ENCODE measurements at places on chromosomes 6 and 20. TPM values are rescaled to one million over a fixed set of nuclear protein-coding genes. Genes with fewer than 3 reads are reported as not detected.
A peak's percentile ranks its signal among the peaks of the same experiment; 100 is the strongest.

- no peak overlapping the region for H3K27ac ChIP-seq
- no peaks in the 10 kb centered on the region for H3K36me3 ChIP-seq
- no peak for DNase-seq
- peaks cover 32% of the 10 kb centered on the region for H3K4me1 ChIP-seq
Measured at GRCh38 chr6:132405143-132405915, 4.1 kb upstream of the MOXD1 start.

DNA sequence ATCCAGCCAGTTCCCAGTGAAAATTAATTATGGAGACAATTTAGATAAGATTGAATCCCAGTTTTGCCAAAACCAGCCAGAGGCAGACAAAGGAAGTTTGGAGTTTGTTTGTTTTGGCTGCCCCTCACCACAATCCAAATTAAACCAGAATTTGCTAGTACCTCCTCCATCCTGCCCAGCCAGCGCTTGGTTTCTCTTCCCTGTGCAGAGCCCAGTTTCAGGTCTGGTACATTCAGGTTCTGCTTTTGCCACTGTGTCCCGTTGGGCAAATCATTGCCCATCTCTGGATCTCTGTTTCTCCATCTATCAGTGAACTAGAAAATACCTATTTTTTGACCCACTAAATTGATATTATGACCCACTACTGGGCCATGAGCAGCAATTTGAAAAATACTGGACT is 26.4 kb downstream of the FOXP4 start:
- H3K4me1 ChIP-seq, result peaks cover 80% of the 10 kb centered on the region
- H3K27me3 ChIP-seq, result no peaks in the 10 kb centered on the region
- H3K36me3 ChIP-seq, result no peaks in the 10 kb centered on the region
- DNase-seq, result no peak

- DNase-seq, result no peak
- H3K4me1 ChIP-seq, result peaks cover 9% of the 10 kb centered on the region
- no peak overlapping the region for H3K27ac ChIP-seq
- H3K4me3 ChIP-seq, result no peak overlapping the region
Measured at GRCh38 chr6:130617658-130618057, 209.5 kb upstream of the SMLR1 start.

DNA sequence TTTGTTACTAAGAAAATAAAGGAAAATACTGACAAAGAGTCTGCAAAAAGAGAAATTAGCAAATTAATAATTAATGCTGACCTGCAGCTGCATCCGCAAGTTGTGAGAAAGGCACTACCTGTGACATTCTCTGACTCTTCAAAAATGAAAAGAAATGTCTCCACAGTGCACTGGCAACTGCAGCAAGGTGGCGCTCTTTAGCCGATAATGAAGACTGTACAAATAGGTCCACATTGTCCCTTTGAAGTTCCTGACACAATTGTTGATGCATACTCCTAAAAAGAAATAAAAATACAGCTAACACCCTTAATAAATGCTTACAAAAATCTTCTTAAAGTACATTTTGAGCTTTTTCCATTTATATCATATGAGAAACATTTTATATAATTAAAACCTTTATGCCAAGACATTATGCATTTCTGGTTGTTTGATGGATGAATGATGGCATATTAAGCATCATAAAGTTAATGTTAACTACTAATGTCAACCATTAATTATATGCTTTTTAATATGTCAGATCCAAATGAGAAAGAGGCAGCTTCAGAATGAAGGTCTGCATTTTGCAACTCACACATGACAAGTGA is 96.5 kb downstream of the MMS22L start:
- H3K27ac ChIP-seq, result no peak overlapping the region
- H3K27me3 ChIP-seq, result no peaks in the 10 kb centered on the region
- no peaks in the 10 kb centered on the region for H3K36me3 ChIP-seq

DNA sequence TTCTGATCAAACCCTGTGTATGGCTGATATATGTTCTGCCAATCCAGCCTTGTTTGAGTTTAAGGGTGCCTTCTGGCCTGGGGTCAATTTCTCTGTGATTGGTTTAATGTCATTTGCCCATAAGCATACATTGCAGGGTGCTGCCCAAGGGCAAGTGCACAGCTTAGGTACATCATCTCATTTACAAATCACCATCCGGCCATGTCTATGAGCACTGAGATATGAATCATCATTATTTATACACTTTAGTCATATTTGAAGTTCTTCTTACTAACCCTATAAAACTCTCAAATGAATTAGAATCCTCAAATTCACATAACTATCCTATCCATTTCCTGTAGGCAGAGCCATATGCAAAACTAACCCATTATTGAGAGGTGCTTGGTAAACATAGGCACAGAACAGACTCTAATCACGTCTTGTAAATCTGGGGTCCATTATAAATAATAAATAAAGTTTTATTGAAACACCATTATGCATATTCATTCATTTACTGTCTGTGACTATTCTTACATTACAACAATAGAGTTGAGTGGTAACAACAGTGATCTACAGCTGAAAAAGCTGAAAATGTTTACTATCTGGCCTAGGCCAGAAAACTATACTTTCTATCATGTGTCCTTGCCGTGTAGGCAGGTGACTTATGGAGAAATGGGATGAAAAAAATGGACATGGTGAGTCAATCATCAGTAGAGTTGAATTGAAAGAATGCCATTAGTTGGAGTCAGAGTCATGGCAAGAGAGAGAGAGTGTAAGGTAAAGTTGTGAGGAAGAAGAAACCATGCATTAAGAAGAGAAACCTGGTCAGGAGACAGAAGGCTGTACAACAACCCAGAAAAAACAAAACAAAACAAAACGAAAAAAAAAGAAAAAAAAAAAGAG is 25.0 kb downstream of the KCNQ5 start:
- H3K36me3 ChIP-seq, result no peaks in the 10 kb centered on the region
- H3K27me3 ChIP-seq, result no peaks in the 10 kb centered on the region

GRCh38 chr6:45741437-45742171 is 274.1 kb downstream of the CLIC5 start:
- DNase-seq, result no peak
- no peak overlapping the region for H3K27ac ChIP-seq
- no peaks in the 10 kb centered on the region for H3K36me3 ChIP-seq
- H3K27me3 ChIP-seq, result no peaks in the 10 kb centered on the region
- H3K4me3 ChIP-seq, result no peak overlapping the region

DNA sequence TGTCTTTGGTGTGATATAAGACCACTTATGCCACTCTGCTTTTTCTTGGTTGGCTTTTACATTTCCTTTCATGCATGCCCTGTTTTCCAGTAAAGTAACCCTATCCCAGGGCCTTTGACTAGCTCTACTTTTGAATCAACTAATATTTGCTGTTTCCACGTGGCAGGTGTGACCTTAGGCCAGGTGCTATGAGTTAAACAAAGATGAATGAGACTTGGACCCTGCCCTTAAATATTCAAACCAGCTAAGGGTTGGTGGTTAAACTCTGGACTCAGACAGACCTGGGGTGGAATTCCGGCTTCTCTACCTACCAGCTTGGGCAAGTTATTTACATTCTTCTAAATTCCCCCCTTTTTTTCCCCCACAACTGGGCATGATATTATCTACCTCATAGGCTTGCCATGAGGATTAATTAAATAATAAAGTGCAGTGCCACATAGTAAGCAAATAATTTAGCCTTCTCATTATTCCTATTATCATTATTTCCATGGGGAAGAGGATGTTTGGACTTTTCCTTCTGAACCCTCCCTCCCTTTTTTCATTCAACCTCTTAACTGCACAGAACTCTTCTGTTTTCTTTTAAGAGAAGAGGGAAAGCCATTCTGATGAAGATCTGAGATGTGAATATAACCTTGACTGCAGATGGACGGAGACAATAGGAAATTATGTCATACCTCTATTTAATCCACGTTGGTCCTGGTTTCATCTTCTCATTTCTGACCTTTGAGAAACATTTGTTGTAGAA is 143.6 kb upstream of the TNFAIP3 start:
- H3K27ac ChIP-seq, result no peak overlapping the region
- no peaks in the 10 kb centered on the region for H3K4me1 ChIP-seq
- no peak overlapping the region for H3K4me3 ChIP-seq
- no peaks in the 10 kb centered on the region for H3K36me3 ChIP-seq

DNA sequence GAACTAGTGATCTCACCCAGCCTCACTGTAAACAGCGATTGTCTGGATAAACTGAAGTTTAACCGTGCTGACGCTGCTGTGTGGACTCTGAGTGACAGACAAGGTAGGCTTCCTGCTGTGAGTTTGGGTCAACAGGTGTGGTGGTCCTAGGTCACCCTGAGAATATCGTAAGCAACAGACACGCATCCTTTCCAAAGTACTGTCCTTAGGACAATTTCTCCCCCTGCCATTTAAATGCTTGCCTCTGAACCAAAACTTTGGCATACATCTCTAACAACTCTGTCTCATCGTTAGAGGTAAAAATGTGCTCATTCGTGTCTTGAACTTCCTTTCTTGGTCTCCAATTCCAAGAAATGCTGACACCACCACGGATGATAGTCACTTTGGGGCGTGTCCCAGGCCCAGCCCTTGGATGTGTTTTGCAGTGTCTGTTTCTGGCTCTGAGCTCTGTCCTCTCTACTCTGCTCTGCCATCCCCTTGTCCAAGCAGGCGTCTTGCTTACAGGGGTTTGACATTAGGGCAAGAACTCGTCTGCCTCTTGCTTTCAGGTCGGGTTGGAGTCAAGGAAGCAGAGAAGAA is 95.5 kb downstream of the EYA2 start:
- no peak overlapping the region for H3K27ac ChIP-seq
- no peaks in the 10 kb centered on the region for H3K36me3 ChIP-seq
- peaks cover 7% of the 10 kb centered on the region for H3K4me1 ChIP-seq
- H3K4me3 ChIP-seq, result no peak overlapping the region
- no peaks in the 10 kb centered on the region for H3K27me3 ChIP-seq
- DNase-seq, result no peak

GRCh38 chr6:163872335-163872734 is 457.8 kb downstream of the QKI start:
- H3K27me3 ChIP-seq, result no peaks in the 10 kb centered on the region
- no peak for DNase-seq
- no peak overlapping the region for H3K27ac ChIP-seq

DNA sequence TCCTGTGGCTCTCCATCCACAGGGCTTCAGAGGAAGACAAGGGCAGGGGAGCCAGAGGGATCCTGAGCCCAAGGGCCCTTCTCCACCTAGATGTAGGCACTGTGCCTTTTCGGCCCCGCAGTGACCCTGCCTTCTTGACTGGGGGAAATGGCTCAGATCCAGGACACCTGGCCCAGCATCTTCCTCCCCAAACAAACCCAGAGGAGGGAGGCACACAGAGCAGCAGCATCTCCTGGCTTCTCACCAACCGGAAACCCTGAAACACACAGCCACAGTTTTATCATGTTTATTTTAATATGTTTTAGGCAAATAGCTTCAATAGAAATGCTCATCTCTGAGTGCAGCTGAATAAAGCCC is 84.5 kb upstream of the LRFN2 start:
- H3K4me3 ChIP-seq, result no peak overlapping the region
- no peaks in the 10 kb centered on the region for H3K27me3 ChIP-seq
- no peaks in the 10 kb centered on the region for H3K36me3 ChIP-seq
- H3K4me1 ChIP-seq, result no peaks in the 10 kb centered on the region
- DNase-seq, result no peak

- H3K4me1 ChIP-seq, result peaks cover 40% of the 10 kb centered on the region
- H3K4me3 ChIP-seq, result peak overlapping the region; percentile 92
- H3K36me3 ChIP-seq, result no peaks in the 10 kb centered on the region
- peak overlapping the region; percentile 86 for H3K27ac ChIP-seq
- peak; percentile 71 for DNase-seq
- no peaks in the 10 kb centered on the region for H3K27me3 ChIP-seq
Measured at GRCh38 chr6:15242937-15243614, 2.8 kb upstream of the JARID2 start.

GRCh38 chr20:14375416-14375985 is 38.1 kb upstream of the FLRT3 start:
- no peaks in the 10 kb centered on the region for H3K36me3 ChIP-seq
- DNase-seq, result no peak
- peaks cover 7% of the 10 kb centered on the region for H3K4me1 ChIP-seq
- H3K27ac ChIP-seq, result no peak overlapping the region
- H3K4me3 ChIP-seq, result no peak overlapping the region

- no peaks in the 10 kb centered on the region for H3K4me1 ChIP-seq
- H3K4me3 ChIP-seq, result no peak overlapping the region
- DNase-seq, result no peak
- H3K27ac ChIP-seq, result no peak overlapping the region
- H3K27me3 ChIP-seq, result no peaks in the 10 kb centered on the region
- H3K36me3 ChIP-seq, result no peaks in the 10 kb centered on the region
Measured at GRCh38 chr6:45982280-45983036, 33.2 kb downstream of the CLIC5 start.

DNA sequence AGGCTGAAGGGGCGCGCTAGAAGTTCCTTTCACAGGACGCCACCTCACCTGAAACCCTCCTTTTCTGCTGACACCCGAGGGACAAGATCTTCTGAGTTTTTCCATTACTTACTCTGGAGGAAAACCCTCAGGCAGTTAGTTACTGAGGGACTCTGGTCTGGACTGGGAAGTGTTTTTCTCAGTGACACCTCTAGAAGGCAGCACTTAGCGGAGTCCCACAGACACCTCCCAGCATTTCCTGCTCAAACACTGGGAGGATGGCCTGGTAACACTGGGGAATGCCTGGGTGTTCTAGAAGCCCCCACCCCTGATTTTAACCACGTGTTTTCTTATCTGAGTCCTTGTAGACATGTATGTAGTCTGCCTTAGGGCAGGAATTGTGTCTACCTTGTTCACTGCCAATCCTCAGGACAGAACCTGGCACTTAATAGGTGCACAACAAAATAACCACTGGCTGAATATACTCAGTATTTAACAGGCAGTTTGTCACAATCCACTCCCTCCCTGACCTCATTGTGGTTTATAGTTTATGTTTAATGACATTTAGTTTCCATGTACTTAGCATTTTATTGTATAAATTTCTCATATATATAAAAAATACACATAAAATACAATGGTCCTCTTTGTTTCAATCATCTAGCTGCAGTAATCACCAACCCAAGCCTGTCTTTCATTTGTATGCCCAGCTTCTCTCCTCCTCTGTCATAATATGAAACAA is 4.8 kb downstream of the GSTA3 start:
- H3K27me3 ChIP-seq, result no peaks in the 10 kb centered on the region
- H3K36me3 ChIP-seq, result no peaks in the 10 kb centered on the region
- H3K27ac ChIP-seq, result no peak overlapping the region
- no peaks in the 10 kb centered on the region for H3K4me1 ChIP-seq

- no peak for DNase-seq
- no peak overlapping the region for H3K27ac ChIP-seq
- H3K27me3 ChIP-seq, result no peaks in the 10 kb centered on the region
- H3K4me3 ChIP-seq, result no peak overlapping the region
Measured at GRCh38 chr6:139080255-139080920, 51.8 kb downstream of the ABRACL start.

DNA sequence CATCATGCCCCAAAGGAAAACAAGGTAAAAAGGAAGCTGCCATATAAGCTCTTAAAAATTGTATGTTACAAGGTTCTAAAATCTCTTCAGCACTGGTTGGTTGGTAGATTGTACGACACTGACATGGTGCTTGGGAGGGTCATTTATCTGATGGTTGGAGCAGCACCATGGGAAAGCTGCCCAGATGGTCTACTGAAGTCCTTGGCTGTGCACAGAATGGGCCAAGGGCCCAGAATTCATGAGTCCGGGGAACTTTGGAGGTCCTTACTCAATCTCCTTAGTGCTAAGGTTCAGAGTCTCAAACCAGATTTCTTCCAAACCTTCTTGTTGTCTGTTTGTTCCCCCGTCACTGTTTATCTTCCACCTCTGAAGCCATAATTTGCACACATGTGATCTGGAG is 314.4 kb downstream of the ESR1 start:
- no peaks in the 10 kb centered on the region for H3K4me1 ChIP-seq
- H3K36me3 ChIP-seq, result no peaks in the 10 kb centered on the region
- H3K27me3 ChIP-seq, result no peaks in the 10 kb centered on the region
- DNase-seq, result no peak

ADTRP gene
- total RNA-seq, result not detected

DEFB132 gene
- not detected for total RNA-seq

PNRC1 gene
- 40.7 TPM for total RNA-seq

CCN2 gene
- 177 TPM for total RNA-seq

RNF39 gene
- total RNA-seq, result 0.85 TPM

MMP24 gene
- 24.5 TPM for total RNA-seq

PACSIN1 gene
- 6.2 TPM for total RNA-seq

SIM1 gene
- 0.23 TPM for total RNA-seq

TP53TG5 gene
- total RNA-seq, result not detected

CNBD2 gene
- total RNA-seq, result 2.7 TPM
